ENCODE measurements at places on chromosomes 12 and 14.

GRCh38 chr12:6825398-6826124, 2.6 kb upstream of the P3H3 start:
- DNase-seq, result peak; percentile 78

- no peak for DNase-seq
Measured at GRCh38 chr12:124045671-124046455, 72.8 kb downstream of the ZNF664 start.

DNA sequence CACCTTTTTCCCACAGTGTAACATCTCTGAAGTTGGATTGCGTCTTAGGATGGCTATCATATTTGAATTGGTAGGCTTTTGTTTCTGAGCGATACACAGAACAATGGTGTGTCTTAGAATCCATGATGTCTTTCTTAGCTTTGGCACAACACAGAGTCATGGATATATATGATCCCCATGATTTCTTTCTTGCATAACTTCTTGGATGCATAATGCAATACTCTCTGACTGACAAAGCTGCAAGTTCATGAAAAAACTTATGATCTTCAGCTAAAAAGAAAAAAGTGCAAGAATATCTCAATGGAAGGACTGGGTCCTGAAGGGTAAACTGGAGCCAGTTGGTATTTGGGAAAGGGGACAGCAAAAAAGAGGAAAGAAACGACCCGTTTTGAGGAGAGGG, 48.1 kb downstream of the VWF start:
- no peak for DNase-seq

DNA sequence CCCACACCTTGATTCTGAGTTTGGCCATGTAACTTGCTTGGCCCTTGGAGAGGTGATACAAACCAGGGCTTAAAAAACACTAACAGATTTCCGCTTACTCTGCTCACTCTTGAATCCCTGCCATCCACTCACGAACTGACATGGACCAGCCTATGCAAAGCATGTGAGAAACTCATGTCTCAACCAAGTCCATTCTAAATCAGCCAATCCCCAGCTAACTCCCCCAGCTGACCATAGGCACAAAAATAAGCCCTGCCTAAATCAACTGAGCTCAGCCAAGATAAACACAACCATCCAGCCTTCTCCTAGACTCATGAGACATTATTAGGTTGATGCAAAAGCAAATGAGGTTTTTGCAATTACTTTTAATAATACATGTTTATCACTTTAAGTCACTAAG, 353.9 kb upstream of the TBX3 start:
- no peak for DNase-seq

DNA sequence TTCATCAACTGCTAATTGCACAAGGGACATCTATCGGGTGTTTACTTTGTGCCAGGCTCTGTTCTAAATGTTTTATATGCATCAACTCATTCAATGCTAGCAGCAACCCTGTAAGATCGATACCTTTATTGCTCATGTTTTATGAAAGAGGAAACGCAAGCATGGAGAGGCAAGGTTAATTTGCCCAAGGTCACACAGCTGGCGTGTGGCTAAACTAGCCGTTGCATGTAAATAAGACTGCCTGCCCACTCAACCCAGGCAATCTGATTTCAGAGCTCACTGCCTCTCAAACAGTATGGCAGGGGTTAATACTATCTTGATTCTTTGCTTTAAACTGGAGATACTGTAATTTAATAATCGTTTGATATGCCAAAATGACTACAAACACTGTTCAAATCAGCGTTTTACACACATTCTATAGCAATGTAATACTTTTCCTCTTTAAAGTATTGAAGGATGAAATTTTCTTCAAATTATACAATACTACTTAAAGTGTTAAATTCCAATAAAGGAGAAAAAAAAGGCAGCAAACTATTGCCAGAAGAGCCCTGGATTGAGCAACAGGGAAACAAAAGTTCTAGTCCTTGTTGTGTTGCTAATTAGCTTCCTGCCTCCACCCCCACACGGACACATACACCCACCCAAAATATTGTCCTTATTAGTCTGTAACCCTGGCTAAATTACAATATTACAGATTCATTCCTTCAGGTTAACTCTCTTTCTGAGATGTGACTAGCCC, 39.1 kb upstream of the DHRS7 start:
- DNase-seq, result peak; percentile 32

GRCh38 chr12:84842406-84843013, 70.1 kb downstream of the SLC6A15 start:
- DNase-seq, result peak; percentile 86

GRCh38 chr12:54622463-54623183, 12.1 kb downstream of the LACRT start:
- DNase-seq, result no peak

DNA sequence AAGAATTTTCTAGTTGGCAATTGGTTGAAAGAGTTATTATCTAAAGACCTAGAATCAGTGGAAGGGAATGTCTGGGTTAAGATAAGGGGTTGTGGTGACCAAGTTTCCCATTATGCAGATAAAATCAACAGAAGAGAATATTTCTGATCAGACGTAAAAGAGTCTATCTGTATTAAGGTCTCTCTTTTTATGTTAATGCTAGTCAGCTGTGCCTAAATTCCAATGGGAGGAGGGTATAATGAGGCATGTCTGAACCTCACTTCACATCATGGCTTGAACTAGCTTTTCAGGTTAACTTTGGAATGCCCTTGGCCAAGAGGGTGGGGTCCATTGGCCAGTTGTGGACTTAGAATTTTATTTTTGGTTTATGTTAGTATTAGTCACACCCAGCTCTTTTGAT, 34.3 kb upstream of the CHST11 start:
- DNase-seq, result no peak

DNA sequence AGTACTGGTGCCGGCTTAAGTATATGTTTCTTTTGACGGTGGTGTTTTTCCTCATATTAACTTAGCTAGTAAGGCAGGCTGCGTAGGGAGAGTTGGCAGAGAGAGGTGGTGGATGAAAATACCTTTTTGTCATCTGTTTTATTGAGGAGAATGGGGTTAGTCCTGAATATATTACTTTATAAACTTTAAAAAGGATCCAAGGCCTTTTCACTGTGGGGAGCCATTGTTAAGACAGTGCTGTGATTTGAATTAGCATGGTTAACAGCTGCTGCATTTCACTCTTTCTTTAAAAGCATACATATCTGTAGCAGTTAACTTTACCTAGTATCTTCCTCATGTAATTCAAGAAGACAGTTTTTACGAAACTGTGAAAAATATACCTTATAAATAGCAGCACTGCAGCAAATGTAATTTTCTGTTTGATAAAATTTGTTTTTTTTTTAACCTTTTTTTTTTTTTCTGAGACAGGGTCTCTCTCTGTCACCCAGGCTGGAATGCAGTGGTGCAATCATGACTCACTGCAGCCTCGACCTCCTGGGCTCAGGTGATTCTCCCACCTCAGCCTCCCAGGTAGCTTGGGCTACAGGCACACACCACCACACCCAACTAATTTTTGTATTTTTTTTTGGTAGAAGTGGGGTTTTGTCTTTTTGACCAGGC, 57.1 kb downstream of the AEBP2 start:
- peak; percentile 20 for DNase-seq

DNA sequence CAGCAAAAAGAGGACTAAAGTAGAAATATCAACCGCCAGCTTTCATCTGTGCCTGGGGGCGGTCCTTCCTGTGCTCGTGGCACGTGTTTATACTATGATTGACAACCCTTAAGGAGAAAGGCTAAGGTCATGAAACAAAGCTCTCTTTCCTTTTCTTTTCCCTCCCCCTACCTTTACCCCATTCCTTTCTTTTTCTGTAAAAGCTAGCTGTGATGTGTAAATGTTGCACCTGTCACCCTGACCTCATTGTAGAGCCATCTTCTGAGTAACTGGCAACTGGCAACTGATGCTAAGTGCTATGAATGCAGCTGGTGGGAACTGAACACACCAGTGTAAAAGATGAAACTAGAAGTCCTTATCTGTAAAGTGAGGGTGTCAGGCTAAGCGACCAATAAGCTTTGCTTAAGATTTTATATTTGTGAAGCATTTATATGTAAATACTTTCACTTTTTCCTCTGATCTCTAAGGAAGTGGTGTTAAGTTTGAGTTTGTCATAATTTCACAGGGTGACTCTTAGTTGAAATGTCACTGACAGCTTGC, 102.8 kb upstream of the BCAT1 start:
- no peak for DNase-seq

- peak; percentile 66 for DNase-seq
Measured at GRCh38 chr12:117968151-117968789, 520 bp downstream of the KSR2 start.

DNA sequence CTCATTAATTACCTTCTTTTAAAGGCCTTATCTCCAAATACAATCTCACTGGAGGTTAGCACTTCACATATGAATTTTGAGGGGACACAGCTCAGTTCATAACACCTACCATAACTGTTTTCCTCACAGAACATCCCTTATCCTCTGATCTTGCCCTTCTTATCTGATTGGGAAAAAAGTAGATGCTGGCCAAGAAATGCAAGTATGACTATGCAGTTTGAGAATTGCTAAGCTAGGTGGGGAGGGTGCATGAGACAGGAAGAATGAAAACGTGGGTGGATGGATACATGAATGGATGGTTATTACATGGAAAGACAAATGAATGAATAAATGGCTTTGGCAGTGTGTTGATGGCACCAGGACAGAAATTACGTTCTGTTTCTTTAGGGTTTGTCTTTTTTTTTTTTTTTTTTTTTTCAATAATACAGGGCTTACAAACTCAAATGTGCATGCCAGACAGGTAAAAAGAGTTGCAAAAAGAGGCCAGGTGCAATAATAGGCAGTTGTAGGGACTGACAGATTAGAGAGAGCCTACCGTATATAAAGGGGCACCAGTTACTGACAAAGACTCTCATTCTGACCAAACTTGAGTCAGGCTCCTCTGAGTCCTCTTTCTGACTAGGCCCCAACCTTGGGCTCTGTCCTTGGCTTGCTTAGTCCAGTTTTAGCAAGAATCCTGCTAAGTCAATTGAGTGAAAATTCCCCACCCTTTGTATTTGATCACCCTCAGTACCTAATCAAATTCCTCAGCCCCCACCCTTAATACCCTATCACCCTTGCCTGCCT, 304.9 kb downstream of the ZFP36L1 start:
- DNase-seq, result no peak

All from brain (organoid and tissue), 16 donors.